Progenitor cell of endocrine pancreas (in vitro differentiated cells): ENCODE measurements at places on chromosomes 6 and 20. TPM values are rescaled to one million over a fixed set of nuclear protein-coding genes. Genes with fewer than 3 reads are reported as not detected.

GRCh38 chr20:63896264-63897105, 1.6 kb downstream of the DNAJC5 start:
- no peak for DNase-seq

- DNase-seq: no peak
Observed at GRCh38 chr20:21167261-21167660, 41.4 kb downstream of the KIZ start.

The TRAPPC3L gene
- not detected in 2 replicates for total RNA-seq

GRCh38 chr6:71157345-71157744, 131.3 kb upstream of the OGFRL1 start:
- no peak for DNase-seq

The PI16 gene
- total RNA-seq: not detected in 2 replicates

DNA sequence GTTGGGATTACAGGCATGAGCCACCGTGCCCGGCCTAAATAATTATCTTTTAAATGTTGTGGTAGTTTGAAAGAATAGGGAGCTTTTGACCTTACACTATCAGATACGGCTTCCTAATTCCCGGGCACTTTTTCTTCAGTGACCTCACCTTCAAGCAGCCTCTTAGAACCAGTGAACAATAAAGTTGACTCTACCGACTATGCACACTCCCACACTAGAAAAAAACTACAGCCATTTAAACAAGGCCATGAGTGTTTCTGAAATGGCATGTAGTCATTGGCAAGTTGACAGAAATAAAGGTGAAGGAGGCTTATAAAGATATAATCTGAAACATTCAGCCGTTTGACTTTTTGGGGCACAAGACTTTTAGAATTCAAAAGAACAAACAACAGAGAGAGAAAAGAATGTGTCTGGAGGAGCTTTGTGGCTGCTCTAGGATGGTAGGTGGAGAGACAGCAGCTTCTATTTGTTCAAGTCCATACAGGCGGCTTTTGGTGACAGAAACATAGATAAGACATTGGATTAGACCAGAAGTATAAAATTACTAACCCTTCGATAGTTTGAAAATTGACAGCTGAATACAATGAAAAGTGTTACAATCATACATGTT, 75.2 kb downstream of the GJA1 start:
- no peak for DNase-seq

DNA sequence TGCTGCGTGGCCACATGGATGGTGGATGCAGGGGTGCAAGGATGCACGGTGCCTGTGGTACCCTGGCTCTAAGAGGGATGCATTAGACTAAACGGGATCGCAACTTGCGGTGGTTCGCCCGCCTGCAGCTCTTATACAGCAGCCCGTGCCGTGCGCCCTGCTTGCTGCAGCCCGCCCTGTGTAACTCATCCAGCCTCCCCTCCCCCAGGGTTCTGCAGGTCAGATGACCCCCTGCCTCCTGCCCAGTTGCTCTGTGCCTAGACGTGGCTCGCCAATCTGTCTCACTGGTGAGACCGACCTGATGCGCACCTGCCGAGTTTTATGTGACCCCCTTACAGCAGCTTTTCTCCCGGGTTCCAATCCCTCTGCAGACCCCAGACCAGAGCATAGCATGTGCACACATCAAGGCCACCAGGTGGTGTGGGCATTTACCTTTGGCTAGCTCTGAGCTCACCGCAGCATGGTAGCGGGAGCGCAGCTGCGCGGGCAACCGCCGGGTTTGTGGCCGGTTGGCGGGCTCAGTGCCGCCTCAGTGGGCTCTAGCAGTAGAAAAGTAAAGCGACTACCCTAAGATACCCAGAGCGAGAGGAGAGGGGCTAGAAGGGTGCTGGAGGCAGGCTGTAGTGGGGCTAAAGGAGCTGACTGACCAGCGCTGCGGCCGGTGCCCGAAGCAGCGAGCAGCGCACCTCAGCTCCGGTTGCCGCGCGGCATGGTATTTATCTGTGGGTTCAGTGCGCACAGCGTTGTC, 693 bp upstream of the GNAS-AS1 start:
- DNase-seq: no peak

DNA sequence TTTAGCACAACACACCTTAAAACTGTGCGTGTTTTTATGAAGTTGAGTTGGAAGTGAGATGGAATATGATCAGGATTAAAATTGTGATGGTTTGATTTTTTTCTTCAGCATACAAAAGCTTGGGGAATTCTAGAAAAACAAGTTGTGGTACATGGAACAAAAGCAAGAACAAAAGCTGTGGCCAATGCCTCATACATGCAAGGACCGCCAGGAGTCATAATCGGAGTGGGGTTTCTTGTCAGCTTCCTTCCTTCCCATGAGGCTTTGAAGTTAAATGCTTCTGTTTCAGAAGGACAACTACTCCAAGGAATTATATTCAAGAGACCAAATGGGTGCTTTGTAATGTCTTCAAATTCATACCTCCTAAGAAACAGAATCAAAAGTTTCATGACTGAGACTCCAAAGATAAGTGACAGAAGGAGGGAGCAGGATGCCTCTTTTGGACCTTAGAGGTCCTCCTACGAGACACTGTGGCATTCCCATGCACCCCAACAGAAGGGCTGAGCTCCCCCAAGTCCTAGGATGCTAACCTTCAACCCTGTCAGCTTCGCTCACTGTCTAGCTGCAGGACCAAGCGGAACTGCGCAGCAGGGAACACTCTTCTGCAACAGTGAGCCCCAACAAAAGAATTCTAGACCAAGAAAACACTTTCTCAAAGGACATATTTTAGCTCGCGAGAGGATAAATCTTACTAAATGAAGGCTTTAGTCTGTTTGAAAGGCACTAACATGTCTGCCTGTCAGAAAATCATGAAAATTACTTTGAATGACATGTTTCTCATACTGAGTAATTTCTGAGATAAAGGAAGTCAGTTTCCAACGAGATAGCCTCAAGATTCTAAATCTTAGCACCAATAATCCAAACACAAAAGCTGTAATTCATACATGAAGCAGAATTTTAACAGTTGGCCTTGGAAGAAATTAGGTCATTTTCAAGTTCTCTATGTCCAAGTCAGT, 108.5 kb upstream of the NHSL1 start:
- no peak for DNase-seq

The NMBR gene
- total RNA-seq: 0.74 TPM in 1 of 2 replicates, not detected in the other

The NELFE gene
- 67.2 and 71.8 TPM in 2 replicates for total RNA-seq

DNA sequence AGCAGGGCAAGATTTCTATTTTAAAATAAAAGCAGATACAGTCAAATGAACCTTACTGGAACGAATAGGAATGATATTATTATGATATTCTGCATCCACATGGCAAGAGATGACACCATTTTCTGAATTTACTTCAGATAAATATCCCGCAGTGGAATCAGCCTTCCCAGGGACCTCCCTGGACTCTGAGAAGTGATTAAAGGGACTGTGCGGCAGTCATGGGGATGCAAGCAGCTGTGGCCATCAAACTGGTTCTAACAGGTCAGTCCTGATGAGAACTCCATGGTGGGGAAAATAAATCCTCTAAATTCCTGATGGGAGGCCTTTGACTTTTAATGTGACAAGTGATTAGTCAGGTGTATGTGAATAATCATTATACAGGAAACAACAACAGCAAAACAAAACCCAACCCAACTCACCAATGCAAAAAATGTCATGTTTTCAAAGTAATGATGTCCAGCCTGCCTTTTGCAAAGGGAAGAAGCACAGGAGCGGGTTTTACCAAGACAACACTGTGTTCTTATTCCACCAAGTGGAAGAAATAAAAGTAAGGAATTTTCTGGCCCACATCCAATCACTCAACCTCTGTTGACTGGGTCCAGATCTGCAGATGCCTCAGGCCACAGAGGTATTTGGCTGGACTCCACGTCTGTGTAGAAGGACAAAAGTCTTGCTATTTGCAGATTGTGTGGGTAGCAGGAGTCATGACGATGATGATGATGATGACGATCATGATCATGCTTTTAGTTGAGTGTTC, 61.9 kb upstream of the CITED2 start:
- DNase-seq: no peak

DNA sequence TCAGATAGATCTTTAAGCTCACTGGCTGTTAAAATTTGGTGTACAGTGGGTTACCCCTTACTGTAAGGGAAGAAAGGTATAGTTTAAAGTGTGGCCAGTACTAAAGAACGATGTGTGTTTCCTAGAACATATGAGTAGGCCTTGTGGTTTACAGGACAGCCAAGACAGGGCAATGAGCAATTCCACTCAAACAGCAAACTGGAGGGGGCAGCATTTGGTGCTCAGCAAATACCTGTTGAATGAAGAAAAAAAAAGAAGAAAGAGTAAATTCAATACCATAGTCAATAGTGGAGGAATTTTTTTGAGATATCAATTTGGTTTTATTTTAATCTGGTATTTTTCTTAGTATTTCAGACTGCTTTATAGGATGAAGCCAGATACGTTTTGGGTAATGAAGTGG, 3.8 kb upstream of the NCOA5 start:
- no peak for DNase-seq

DNA sequence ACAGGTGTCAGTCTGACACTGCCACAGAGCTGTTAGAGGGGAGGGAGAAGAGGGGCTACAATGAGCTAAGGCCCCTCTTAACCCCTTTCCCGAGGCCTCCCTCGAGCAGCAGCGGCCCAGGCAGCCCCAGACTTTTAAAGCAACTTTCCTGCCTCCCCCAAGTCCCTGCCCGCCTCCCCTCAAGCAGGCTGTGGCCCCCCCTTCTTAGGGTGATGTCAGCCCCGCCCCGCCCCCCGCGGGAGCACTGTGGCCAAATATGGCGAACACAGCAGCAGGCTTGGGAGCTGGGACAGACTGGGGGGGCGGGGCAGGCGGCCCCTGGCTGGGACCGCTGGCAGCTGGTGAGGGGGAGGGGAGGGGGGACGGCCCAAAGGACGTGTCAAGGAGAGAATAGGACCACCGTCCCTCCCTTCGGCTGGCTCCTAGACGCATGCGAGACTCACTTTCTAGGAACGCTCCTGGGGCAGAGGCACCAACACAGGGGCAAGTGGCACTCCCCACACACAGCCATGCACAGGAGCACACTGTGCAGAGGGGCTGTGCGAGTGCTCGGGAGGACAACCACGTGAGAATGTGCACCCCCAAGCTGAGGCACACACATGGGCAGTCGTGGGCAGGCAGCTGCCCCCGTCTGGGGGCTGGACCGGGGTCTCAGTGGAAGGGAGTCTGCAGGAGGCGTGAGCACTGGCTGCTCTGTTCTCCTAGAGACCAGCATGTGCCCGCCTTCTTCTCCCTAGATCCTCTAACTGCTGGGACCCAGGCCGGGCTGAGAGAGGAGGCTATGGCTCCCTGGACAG, 6.7 kb downstream of the TEAD3 start:
- DNase-seq: peak; percentile 49

DNA sequence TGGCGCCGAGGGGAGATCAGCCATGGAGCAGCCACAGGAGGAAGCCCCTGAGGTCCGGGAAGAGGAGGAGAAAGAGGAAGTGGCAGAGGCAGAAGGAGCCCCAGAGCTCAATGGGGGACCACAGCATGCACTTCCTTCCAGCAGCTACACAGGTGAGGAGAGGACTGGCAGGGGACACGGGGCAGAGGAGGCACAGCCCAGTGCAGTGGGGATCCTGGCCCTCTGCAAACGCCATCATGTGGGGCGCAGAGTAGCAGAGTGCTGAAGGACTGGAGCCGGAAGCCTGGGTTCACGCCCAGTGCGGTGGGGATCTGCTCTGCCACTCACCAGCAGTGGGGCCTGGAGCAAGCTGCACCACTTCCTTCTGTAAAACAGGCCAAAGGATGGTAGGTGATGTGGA, 41.1 kb upstream of the FANCE start:
- DNase-seq: no peak

GRCh38 chr20:37310951-37311350, 21.5 kb downstream of the MANBAL start:
- no peak for DNase-seq

The CBLN4 gene
- not detected in 2 replicates for total RNA-seq

DNA sequence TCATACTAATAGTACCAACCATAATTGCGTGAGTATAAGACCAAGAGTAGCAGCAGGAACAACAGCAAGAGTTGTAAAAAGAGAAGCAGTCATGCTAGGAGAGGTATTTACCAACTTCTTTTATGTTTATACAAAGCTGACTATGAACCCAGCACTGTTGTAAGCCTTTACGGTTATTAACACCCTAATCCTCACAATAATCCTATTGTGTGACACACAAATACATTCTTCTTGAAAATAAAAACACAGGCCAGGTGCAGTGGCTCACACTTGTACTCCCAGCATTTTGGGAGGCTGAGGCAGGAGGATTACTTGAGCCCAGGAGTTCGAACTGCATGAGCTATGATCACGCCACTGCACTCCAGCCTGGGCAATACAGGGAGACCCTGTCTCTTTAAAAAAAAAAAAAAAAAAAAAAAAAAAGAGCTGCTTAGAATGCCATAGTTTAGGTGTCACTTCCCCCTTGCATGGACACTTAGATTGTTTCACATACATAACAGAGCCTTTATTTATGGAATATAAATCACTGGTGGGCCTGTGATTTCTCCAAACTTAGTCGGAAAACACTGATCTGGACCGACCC, 20.2 kb downstream of the HCK start:
- DNase-seq: no peak

DNA sequence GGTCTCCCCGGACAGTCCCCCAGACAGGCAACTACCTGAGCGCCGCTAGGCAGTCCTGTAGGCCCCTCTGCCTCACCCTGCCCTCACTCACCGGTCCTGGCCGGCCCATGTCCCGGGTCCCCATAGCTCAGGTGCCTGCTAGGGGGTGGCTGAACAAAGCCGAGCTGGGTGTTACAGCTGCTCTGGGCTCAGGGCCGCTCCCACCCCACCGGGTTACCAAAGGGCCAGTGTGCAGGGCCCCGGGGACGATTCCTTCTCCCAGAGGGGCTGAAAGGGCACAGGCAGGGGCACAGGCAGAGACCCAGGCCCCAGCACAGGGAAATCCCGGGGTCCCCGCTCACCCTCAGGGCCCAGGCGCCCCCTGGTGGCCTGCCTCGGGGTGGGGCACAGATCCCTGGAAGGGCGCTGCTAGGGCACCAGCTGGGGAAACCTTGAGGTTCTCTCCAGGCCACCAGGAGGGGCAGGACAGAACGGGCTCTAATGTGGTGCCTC, 118.4 kb downstream of the GRM4 start:
- peak; percentile 69 for DNase-seq

DNA sequence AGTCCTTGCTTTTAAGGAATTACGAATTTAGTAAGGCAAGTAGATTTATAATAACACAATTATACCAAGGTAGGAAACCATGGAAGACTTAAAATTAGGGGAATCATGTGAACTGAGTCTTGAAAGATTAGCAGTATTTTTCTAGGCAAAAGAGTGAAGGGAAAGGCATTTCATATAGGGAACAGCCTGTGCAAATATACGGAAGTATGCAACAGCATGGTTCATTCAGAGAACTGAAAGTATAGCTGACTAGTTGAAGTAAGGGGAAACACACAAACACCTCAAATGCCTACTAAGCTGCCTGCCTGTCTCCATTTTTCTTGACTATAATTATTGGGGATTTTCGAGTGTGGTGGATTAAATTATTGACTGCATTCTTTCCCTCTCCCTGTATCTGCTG, 39.0 kb upstream of the ECHDC1 start:
- DNase-seq: no peak

DNA sequence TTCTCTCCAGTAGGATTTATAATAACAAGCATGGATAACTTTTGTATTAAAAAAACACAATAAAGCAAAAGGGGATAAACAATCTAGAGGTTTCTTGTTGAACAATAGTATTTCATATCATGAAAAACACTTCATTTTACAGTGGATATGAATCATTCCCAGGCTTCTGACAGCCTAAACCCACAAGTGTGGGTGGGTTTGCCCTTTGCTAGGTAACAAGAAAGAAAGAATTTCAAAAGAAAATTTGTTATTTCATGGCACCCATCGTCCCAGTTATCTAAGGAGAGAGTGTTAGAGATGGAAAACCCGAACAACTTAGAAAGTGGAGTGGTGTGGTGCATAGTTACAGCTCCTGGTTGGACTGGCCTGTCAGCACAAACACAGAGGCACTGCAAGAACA, 76.1 kb upstream of the GPR6 start:
- DNase-seq: no peak

- DNase-seq: no peak
Observed at GRCh38 chr6:25094726-25095125, 159.0 kb upstream of the RIPOR2 start.
